ENCODE measurements at places on chromosomes 7 and 10.

- DNase-seq, result no peak
Observed at GRCh38 chr10:119505131-119505551, 37.4 kb downstream of the RGS10 start.

GRCh38 chr10:78849115-78849514, 219.7 kb upstream of the ZMIZ1 start:
- DNase-seq, result no peak

- DNase-seq, result no peak
Observed at GRCh38 chr10:29598851-29599311, 35.9 kb downstream of the SVIL start.

DNA sequence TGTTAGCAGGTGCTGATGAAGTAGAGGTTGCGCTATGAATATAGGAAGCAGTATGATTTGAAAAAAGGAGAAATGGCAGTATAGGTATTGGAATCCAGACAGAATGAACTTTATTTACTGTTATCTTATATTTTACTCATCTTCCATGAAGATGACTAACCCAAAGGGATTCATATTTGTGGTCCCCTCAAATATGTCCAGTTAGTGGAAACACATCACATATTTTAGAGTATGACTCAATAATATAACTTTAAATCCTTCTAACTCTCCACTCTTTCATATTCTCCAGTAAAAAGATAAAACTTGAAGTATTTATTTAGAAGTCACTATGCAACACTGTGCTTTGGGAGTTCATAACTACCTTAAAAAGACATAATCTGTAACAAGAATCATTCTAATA, 286.5 kb upstream of the LRRTM3 start:
- no peak for DNase-seq

- DNase-seq, result no peak
Observed at GRCh38 chr10:124647421-124648130, 96.6 kb downstream of the FAM53B start.

DNA sequence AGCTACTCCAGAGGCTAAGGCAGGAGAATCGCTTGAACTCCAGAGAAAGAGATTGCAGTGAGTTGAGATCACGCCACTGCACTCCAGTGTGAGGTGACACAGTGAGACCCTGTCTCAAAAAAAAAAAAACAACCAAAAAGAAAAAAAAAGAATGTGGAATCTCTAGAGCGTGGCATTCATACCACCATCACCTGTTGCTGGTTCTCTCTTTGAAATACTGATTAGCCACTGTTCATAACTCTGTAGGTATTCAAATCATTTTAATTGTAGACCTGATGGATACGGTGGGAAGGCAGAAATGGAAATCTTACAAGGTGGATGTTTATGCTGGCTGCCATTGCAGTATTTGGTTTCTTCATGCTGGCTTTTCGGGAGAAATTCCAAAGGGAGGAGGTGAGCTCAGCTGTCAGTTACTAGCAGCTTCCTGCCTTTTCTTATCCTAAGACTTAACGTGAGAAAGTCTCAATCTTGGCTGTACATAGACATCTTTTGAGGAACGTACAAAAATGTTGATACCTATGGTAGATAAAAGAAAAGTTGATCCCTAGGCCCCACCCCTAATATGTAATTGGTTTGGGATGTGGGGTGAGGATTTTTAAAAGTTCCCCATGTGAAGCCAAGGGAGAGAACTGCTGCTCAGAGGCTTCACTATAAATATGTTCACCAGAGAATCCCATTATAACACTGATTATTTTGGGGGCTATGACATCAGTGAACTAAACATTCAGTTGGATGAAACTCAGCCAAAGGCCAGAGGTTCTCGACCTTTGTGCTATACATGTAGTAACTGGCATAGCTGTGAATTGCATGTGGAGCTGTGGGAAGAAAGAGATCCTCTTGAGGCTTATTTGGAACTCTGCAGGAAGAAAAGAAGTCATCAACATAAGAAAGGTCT, 26.9 kb upstream of the MKLN1 start:
- no peak for DNase-seq

DNA sequence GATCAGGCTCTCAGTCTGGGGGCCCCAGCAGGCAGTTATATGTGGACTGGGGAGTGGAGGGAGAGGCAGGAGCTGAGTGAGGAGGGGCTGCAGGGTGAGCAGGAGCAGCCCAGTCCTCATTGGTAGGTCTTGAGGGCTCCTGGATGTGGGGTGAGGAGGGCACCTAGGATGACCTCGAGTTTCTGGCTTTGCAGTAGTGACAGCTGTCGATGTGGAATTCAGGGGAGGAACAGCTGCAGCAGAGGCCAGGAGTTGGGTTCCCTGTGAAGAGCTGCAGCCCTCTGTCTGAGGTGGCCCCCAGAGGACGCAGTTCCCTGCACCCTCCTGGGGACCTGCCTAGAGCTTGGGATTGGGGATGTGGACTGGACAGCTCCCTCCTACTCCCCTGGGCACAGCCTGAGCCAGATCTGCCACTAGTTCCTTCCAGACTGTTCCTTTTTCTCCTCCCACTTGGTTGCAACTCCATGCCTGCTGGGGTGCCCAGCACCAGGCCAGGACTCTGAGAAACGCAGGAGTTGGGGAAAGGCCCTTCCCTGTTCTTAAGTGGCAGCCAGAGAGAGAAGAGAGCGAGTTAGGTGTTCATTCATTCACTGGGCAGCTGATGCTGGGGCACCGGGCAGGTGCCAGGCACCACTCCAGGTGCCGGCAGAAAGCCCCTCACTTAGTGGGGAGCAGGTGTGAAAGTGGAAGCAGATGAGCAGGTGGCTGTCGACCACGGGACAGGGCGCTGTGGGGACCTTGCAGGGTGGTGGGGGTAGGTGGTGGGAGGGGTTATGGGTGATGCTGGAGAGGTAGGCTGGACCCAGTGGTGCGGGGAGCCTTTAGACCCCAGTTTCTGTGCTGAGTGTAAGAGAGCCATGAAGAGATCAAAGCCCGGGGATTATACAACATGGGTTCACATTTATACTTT, 57.9 kb downstream of the PRF1 start:
- no peak for DNase-seq

- no peak for DNase-seq
Observed at GRCh38 chr10:116848944-116849247, 403 bp upstream of the ENO4 start.

GRCh38 chr7:96933067-96933645, 72.2 kb upstream of the DLX6 start:
- DNase-seq, result no peak

- no peak for DNase-seq
Observed at GRCh38 chr10:26525586-26525985, 87.4 kb downstream of the APBB1IP start.

GRCh38 chr7:121167971-121168370, 160.8 kb upstream of the WNT16 start:
- no peak for DNase-seq

DNA sequence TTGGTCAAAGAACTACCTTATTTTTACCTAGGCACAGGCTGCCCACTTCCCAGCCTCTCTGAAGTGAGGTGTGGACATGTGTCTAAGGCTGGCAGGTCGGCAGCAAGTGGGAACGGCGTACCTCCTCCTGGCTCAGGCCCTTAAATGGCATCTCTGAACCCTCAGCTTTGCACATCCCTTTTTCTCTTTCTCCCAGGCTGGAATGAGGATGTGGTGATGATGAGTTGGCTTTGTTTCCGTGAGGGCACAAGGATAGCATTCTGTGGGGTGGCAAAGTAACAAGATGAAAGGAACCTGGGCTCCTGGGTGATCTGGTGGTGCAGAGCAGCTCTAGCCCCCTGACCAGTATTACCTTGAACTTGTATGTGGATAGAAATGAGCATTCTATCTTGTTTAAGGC, 196.8 kb downstream of the REEP3 start:
- DNase-seq, result no peak

GRCh38 chr10:3570855-3571266, 214.1 kb downstream of the KLF6 start:
- no peak for DNase-seq

DNA sequence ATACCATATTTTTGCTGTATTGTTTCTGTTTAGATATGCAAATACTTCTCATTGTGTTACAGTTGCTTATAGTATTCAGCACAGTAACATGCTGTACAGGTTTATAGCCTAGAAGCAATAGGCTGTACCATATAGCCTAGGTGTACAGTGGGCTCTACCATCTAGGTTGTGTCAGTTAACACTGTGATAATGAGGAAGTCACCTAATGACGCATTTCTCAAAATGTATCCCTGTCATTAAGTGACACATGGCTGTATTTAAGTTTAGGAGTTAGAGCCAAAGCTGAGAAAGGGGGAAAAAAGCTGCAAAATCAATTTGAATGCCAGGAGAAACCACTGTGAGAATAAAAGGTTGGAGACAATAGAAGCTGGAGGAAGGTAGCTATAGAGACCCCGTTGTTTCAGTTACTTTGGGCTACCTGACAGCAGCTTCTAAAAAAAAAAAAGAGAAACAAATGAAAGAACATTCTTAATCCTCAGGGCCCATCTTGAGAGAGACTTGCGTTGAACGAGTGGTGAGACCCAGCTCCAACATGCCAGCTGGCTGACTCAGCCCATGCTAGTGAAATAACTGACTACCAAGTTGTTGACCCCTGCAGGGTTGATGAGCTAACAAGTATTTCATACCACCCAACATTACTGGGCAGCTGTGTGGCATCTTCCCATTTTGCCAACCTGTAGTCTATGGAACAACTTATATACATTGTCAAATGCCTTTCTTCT, 8.7 kb downstream of the STARD3NL start:
- DNase-seq, result no peak

DNA sequence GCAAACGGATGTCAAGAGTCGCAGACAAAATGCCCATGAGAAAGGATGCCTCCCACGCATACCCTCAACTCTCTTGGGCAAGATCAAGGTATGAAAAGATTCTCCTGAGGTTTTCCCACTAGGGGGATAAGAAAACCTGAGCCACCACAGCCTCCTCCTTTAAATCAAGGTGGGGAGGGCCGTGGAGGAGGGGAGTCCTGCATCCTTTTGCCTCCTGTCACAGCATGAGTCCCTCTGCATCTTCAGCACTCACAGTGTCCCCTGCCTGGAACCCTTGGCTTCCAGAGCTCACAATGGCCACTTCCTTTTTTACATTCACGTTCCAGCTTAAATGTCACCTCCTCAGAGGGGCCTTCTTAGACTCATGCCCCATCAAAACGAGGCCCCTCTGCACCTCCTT, 207.6 kb downstream of the GLI3 start:
- DNase-seq, result no peak

DNA sequence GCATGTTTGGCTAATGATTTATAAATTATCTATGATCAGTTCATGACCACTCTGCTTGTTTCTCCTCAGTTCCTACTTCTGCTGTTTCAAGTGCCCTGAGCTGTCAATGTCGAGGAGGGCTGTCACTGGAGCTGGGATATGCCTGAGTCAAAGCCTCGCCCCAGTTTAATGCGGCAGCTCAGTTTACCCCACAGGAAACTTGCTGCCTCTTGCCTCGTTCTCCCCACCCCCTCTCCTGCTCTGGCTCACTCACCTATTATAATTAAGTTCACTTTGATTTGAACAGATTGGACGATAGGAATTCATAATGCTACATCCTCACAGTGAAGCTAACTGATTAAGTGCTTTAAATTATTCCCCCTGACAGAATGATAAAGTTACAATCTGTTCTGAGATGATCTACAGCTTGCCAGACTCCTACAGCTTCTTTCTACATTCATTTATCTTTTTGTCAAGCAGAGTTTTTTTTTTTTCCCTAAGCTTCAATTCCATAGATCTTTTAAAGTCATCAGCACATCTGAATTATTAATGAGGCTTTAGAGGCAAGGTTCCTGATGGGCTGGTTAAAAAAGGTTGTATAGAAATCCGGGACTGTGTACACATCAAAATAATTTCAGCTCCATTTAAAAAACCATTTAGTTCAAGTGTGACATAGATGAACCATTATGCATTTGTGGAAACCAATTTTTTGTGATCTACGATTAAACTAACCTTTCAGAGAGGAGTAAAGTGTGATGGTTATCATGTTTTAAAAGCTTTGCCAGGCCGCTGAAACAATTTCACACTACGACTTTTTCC, 758.3 kb downstream of the KCNMA1 start:
- no peak for DNase-seq

- DNase-seq, result no peak
Observed at GRCh38 chr7:92763636-92764423, 72.5 kb downstream of the CDK6 start.

GRCh38 chr7:66138994-66139752, 24.5 kb downstream of the CRCP start:
- no peak for DNase-seq

GRCh38 chr10:105770524-105771212, 1129.6 kb downstream of the SORCS3 start:
- DNase-seq, result no peak

DNA sequence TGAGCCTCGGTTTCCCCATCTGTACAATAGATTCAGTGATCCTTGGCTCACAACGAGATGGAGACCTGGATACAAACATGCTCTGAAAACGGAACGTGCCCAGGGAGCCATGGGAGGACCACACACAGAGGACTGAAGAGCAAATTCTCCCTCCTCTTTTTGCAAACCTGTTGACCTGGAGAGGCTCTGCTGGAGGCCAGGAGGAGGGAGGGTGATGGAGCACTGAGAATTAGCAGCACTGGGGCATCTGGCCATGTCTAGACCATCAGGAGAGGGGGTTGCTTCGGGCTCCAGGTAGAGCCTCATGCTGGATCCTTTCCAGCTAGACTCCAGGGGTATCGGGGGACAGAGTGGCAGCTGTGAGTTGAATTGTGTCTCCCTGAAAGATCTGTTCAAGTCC, 97.4 kb upstream of the GPR26 start:
- no peak for DNase-seq

GRCh38 chr10:45418849-45419675, 45.0 kb downstream of the ALOX5 start:
- no peak for DNase-seq

DNA sequence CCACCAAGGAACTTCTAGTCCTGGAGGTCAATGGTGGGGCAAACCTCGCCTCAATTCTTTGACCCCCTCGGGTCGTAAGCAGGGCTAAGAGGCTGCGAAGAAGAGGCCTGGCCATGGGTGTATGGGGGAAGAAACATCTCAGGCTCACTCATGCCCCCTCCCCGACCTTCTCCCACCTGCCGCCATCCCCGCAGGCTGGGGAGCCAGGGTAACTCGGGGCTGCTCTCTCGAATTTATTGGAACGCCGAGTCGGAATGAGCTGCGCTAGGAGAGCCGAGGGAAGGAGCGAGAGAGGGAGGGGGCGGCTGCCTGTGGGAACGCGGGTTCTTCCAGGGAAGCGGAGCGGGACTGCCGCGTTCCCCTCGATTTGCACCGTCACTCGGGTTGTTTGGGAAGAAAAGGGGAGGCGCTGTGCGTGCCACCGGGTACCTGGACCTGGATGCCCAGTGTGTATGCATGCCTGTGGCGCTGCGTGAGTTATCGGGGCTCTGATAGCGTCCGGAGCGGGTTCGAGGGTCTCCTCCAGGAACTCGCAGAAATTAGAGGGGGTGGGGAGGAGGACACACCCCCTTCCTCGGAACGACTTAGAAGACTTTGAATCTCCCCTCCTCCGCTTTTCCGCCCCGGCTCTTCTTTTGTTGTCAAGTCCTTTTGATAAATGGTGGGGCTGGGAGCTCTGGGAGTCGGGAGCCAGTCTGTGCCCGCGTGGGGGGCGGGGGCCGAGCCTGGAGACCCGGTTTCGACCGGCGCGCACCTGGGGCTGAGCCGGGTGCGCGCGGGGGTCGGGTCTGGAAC, 1.8 kb upstream of the ZNF503 start:
- no peak for DNase-seq
